Activated CD4-positive, alpha-beta memory T cell treated with anti-CD3 and anti-CD28 coated beads for 36 hours (primary cell): ENCODE measurements at places on chromosomes 16 and 17. TPM values are rescaled to one million over a fixed set of nuclear protein-coding genes. Genes with fewer than 3 reads are reported as not detected.

Gene SLC52A1
- 0.36 TPM for total RNA-seq

Gene SRL
- total RNA-seq: not detected

Gene KCNJ16
- not detected for total RNA-seq

Gene FGF11
- 2.1 TPM for total RNA-seq

Gene CCL16
- not detected for total RNA-seq

Gene CHST5
- 0.34 TPM for total RNA-seq

Gene KRTAP4-3
- not detected for total RNA-seq
